Germinal center (tissue), 1 donor: ENCODE measurements at places on chromosomes 12 and 14.

GRCh38 chr12:122350141-122350848 is 72.2 kb downstream of the CLIP1 start:
- no peak for DNase-seq

GRCh38 chr14:33736979-33737378 is 213.9 kb downstream of the EGLN3 start:
- no peak for DNase-seq

GRCh38 chr14:70317969-70318634 is 41.4 kb downstream of the COX16 start:
- DNase-seq, result no peak

GRCh38 chr12:17577405-17577804 is 512.6 kb downstream of the RERGL start:
- no peak for DNase-seq

- no peak for DNase-seq
Measured at GRCh38 chr14:74249433-74250375, 10.5 kb downstream of the VSX2 start.
